ENCODE measurements at places on chromosomes 12 and 14.

DNA sequence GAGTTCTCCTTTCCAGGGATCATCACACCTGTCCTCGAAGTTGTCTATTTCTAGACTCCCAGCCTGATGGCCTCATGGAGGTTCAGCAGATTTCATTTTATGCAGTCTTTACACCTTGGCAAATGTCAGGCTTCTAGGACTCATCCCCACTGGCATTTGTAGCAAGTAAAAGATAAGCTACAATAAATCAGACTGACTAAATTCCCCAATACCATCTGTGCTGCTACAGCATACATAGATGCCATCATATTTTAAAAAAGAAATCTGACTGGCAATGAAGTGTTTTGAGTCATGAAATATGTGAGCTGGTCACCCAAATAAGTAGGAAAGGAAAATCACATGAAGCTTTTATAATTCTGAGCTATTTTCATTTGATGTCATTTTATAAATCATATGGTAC lies 55.3 kb downstream of the KCNC2 start:
- DNase-seq = no peak

DNA sequence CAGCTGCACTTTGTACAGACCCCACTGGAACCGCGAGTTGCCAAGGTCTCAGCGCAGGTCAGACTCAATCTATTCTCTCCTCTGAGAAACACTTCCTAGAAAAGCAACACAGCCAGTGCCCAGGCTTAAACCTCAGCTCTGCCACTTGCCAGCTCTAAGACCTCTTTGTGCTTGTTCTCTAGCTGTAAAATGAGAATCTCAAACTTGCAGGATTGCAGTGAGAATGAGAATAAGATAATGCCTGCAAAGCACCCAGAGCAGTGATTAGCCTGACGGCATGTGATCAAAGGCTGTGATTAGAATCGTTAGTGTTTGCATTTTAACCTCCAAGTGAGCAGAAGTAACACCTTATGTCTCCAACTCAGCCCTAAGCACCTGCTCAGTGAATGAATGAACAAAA lies 21.3 kb downstream of the ANO2 start:
- DNase-seq = no peak

GRCh38 chr12:132516095-132517012 lies 26.4 kb downstream of the FBRSL1 start:
- DNase-seq = no peak

DNA sequence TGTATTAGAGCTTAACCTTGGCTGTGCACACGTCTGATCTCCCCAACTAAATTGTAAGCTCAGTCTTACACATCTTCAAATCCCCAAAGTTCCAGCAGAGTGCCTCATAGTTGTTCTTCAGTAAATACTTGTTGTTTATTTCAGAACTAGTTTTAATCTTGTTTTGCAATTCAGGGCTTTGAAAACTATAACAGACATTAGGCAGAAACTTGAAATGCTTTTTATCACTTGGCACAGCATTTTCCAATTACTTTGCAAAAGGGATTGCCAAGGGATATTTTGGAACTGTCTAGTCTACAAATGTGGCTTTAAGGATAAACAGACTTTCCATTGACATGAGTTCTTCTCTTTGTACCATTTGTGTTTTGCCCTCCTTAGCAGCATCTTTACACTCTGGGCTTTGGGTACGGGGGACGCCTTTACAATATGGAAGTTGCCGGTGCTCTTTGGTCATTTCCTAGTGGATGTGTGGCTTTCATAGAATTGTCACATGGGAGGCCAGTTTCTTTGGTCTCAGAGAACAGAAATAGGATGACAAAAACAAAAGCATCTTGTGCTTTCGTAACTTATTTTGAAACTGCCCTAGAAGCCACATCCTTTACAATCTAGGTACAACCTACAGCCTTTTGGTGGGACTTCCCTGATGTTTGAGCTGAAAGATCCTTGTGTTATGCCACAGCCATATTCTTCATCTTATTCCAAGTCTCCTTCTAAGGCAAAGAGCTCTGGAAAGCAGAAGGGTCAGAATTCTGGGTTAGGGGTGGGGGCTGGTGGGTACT lies 96.9 kb downstream of the NPAS3 start:
- no peak for DNase-seq

- peak; percentile 34 for DNase-seq
Measured at GRCh38 chr12:126944684-126945083, 1322.3 kb upstream of the TMEM132C start.

- DNase-seq = no peak
Measured at GRCh38 chr12:129371268-129371667, 518.0 kb downstream of the GLT1D1 start.

GRCh38 chr14:69930780-69931379 lies 51.7 kb downstream of the SMOC1 start:
- no peak for DNase-seq

DNA sequence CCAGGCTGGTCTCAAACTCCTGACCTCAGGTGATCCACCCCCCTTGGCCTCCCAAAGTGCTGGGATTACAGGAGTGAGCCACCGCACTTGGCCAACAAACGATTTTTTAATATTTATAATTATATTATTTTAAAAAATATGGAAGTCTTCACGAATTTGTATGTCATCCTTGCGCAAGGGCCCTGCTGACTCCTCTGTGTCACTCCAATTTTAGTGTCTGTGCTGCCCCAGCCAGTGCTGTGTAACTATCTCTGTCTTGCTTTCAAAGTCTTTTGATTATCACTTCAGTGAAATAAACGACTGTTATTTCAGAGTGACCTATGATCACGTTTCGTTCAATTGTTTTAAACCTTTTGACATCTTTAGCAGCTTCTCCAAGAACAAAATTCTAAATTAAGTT lies 13.1 kb upstream of the MMP17 start:
- DNase-seq = no peak

All from hematopoietic multipotent progenitor cell treated with erythropoietin and hydrocortisone succinate and interleukin-3 and kit ligand, for 4 days (in vitro differentiated cells).